Activated T-helper 1 cell treated with anti-CD3 and anti-CD28 coated beads, Interleukin-2, amount 50 U/mL, for 16 hours (primary cell): ENCODE measurements at places on chromosomes 4 and X.

DNA sequence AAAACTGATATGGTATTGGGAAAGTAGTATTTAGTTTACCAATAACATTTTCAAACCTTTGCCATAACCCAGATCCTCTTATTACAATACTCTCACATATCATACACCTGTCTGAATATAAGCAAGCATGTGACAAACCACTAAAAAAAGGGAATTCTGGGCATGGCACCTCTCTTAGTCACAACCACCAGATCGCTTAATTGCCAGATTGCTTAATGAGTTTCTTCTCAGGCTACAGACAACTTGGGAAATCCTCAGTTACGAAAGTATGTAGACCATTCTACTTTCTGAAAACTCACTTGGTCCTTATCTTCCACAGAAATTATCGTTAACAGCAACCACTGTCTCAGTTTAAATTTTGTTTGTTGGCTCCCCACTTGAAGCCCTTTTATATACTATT, 2.1 kb downstream of the NAF1 start:
- no peak for DNase-seq

- no peak for DNase-seq
These were observed 93.1 kb downstream of the SLC16A2 start for GRCh38 chrX:74514384-74514783.

GRCh38 chrX:121323337-121323736, 275.9 kb downstream of the GLUD2 start:
- DNase-seq = no peak

GRCh38 chr4:1727117-1728031, 6.1 kb downstream of the TACC3 start:
- no peak for DNase-seq

- DNase-seq = no peak
These were observed 969.1 kb upstream of the PCDH10 start for GRCh38 chr4:132180020-132180427.

DNA sequence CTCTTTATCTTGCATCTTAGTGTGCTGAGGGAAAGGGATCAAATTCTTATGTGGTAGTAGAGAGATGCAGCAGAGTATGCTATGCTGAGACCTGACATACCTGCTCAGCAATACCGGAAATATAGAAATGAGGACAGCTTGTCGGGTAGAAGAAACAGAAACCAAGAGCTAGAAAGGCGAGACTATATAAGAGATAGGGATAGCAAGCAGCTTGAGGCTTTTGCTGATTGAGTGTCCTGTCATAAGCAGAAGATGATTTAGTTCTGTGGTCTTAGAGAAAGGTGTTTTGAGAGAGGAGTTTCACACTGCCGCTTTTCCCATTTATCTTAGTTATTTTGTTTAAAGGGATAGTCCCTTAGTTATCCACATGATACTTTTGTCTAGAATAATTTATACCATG, 31.7 kb downstream of the USP9X start:
- DNase-seq = no peak

- DNase-seq = peak; percentile 37
These were observed 242.7 kb downstream of the BCOR start for GRCh38 chrX:39854772-39855747.

GRCh38 chr4:52423967-52424366, 235.1 kb downstream of the USP46 start:
- no peak for DNase-seq

GRCh38 chr4:36024901-36025660, 219.2 kb downstream of the ARAP2 start:
- no peak for DNase-seq

- no peak for DNase-seq
These were observed 42.7 kb downstream of the NHSL2 start for GRCh38 chrX:71953391-71953790.

- no peak for DNase-seq
These were observed 443.0 kb upstream of the GALNT7 start for GRCh38 chr4:172725581-172725980.

DNA sequence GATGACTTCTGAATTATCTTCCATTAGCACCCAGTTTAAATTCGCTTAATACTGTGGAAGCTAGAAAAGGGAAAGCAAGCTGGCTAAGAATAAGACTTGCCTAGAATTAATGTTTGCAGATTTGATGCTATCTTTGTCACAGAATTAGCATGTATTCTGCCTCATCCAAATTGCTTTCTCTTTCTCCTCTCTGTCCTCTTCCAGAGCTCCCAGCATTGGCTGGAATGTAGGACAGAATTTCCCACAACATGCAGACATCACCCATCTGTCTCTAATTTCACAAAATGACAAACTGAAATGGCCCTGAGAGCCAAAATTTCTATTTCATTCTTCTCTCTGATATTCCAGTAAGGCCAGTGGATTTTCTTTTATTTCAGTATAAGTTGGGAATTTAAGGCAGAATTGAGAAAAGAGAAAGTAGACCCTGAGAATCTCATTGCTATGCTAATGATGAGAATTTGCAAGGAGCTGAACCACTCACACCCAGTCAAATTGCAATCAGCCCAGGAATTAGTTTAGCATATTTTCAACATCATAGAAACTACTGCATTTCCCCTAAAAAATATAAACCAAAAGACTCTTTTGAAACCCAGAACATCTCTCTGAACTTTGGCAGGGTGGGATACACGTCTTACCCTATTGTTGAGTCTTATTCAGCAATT, 188.8 kb downstream of the RCHY1 start:
- no peak for DNase-seq

DNA sequence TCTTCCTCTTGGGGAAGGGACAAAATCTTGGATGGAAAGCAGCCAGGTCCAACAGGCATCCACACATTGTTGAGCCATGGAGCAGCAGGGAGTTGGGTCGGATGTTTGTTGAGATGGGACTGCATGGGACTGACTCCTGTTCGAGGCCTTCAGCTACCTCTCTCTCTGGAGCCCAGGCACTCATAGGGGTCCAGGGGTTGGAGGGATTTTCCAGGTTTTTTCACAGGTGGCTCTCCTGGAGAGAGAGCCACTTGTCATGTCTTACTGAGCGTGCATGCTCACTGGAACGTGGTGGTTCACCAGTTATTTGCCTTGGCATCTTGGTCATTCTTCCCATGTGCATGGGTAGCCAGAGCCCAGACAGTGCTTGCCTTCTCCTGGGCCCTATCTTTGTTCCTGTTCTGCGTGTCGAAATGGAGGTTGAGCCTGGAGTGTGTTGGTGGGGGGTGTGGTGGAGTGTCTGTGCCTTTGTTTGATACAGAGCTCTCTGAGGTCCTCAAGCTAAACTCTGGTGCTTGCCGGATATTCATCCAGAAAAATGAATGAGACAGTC, 60.6 kb downstream of the NBDY start:
- DNase-seq = no peak

DNA sequence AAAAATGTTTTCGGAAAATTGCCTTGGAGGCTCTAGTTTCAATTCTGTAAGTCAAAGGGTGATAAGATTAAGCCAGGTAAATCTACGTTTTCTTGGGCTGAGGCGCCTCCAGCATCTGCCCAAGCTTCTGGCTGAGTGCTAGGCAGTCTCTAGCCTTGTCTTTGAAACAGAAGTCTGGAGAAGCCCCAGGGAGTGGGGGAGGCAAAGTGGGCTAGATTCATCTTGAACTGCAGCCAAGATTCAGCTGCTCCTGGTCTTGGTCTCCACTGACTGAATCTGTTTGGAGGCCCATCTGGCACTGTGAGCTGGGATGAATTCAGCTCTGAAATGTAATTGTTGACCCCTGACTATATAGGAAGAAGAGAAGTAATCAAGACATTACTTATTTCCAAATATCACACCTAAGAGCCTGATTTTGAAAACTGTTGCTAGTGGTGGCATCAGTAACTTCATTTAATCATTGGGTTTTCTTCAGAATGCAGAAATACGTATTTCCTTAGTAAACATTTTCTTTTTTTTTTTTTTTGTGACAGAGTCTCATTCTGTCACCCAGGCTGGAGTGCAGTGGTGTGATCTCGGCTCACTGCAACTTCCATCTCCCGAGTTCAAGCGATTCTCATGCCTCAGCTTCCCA, 187.3 kb upstream of the LEF1 start:
- no peak for DNase-seq

GRCh38 chrX:18210470-18210869, 10.2 kb downstream of the BEND2 start:
- DNase-seq = no peak

DNA sequence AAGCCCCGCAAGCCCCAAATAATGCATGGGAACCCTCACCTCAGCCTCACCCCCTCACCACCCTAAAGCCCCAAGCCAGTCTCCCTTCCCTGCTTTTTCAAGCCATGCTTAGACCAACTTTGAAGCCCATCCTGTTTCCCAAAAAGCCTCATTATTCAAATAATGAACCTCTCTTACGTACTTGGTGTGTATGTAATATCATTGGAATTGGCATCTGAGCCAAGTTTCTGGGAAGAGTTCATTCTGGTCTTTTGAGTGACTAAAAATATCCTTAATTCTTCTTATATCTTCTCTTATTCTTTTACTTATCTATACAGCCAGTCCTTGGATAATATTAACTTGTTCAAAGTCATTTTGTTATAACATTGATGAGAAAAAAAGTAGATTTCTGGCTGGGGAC, 875.8 kb upstream of the SLIT2 start:
- no peak for DNase-seq

DNA sequence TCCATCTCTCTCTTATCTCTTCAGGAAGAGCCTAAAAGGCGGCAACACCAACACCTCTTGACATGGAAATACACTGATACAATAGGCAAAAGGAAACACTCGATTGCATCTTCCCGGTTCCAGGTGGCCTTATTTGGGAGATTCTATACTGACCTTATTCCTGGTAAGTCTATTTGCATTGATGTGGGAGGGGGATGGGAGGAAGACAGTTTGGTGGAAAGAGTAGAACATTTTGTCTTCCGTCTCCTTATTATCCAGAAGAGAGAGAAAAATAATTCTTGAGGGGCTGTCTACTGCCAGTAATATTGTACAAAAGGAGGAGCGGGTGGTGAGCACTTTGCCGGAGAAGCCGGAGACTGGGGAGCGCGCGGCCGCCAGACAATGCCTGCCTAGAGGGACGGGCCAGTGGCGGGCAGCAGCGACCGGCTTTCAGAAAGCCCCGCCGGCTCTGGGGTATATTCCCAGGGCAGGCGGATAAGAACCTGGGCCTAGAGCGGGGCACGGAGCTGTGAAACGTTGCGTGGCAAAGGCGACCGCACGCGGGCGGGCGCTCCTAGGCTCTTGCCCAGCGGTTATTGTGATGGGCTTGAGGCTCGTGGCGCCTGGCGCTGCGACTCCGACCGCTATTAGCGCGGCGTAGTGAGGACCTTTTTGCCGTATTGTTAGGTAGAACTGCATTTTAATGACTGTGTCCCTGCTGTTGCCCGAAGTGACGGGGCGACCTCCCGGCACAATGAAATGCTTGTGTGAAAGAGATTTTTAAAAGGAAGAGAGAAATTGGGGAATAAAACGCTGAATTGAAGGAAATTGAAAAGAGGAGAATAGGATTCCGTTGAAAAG, 518 bp downstream of the PRDM8 start:
- DNase-seq = no peak

DNA sequence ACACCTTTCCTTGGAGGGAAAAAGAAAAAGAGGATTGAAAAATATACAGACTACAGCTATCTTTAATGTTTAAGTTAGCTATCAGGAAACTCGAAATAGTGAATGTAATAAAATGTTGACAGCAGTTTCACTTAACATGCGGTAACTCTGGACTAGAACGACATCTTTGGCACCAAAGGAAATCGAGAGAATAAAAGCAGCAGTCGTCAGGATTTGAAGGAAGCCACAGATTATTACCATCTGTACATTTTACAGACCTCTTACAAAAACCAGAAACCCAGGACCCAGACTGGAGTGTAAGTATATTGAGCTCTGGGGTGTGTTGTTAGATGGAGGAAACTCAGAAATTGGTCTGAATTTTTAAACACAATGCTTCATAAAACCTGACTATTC, 51.6 kb upstream of the STOX2 start:
- DNase-seq = no peak

- no peak for DNase-seq
These were observed 16.9 kb downstream of the PLP1 start for GRCh38 chrX:103793545-103793940.

GRCh38 chr4:148375584-148375983, 66.6 kb downstream of the NR3C2 start:
- no peak for DNase-seq

DNA sequence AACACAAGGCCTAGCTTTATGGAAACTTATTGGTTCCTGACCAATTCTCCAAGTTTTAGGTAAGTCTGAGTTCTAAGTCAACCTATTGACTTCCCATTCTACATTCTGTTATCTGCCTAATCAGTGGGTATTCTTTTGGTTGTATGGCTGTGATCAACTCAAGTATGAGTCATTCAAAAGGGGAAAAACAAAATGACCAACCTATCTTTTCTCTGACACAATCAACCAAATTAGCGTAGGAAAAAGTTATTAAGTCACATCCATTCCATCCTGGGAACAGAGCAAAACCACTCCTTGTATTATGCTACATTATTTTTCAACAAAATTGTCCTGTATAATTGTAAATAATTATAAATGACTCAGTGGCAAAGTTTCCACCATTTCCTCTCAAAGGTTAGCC, 136.2 kb downstream of the SHROOM4 start:
- DNase-seq = no peak
